ENCODE measurements at places on chromosomes 11 and 22. TPM values are rescaled to one million over a fixed set of nuclear protein-coding genes. Genes with fewer than 3 reads are reported as not detected.

Gene GGTLC2
- total RNA-seq, result not detected

Gene APOBEC3F
- total RNA-seq, result 5.5 TPM

Gene MUC6
- total RNA-seq, result not detected

Gene TMEM135
- total RNA-seq, result 32.7 TPM

Gene BCO2
- 7.5 TPM for total RNA-seq

Gene GGT1
- 4.3 TPM for total RNA-seq

Gene CYP2D6
- 0.14 TPM for total RNA-seq
